ENCODE measurements at places on chromosomes 3 and 15.

DNA sequence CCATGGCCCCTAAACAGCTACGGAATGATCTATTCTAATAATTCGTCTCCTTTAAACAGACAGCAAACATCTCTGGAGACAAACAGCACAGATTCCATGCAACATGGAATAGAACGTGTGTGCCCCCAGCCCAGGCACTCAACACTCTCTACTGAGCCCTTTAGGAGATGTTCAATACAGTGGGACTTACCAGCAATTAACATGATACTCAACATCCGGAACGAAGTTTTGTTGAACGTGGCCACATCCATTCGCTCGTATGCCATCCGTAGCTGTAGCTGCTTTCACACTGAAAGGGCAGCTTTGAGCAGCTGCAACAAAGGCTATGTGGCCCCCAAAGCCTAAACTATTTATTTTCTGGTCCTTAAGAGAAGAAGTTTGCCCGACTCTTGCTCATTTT is 3.5 kb downstream of the ADAMTS17 start:
- DNase-seq = no peak

DNA sequence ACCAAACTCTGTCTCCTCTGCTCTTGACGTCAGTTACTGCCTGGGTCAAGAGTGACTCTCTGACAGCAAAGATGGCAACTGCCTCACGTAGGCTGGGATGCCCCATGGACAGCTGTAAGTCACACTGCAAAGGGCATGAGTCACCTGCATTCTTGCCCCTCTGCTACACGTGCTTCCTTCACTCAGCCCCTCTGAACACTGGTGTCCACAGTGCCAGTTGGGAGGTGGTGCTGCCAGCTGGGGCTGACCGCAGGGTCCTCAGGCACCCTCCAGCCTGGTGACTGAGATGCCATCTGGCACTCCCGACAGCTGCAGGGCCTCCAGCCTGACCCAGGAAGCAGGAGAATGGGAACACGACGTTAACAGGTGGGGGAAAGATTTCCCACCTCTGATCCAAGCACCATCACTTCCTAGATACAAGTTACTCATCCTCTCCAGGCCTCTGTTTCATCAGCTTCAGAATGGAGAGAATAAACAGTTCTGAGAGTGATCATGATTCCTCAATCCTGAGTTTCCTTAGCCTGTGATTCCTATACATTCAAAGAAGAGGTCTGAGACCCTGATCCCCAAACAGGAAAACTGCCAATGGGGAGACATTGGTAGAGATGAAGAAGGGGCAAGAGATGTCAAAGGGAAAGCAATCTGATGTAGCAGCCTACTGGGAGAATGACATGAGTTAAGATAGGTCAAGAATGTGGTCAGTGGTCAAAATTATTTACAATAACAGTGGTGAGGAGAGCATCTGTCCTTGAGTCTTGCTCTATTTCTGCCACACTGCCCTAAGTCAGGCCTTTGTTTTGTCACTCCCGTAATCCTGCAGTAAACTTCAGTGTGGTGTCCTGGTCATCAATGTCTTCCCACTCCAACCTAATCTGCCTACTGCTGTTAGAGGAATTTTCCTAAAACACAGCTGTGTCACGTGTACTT is 86.1 kb upstream of the BCL6 start:
- no peak for DNase-seq

GRCh38 chr3:13866041-13866965 is 13.6 kb downstream of the WNT7A start:
- DNase-seq = no peak

DNA sequence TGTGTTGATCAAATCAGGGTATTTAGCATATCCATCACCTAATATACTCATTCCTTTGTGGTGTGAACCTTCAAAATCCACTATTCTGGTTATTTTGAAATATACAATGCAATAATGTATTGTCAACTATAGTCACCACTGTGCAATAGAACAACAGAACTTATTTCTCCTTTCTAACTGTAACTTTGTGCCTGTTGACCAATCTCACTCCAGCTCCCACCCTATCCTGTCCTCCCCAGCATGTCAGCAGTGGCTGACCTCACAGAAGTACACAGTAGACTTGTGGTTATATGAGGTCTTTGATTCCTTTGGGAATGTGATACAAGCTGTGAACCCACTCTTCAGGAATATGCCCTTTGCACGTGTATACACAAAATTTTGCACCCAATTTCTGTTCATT is 64.2 kb downstream of the ECT2 start:
- no peak for DNase-seq

GRCh38 chr3:169744366-169745054 is 20.4 kb downstream of the TERC start:
- no peak for DNase-seq

DNA sequence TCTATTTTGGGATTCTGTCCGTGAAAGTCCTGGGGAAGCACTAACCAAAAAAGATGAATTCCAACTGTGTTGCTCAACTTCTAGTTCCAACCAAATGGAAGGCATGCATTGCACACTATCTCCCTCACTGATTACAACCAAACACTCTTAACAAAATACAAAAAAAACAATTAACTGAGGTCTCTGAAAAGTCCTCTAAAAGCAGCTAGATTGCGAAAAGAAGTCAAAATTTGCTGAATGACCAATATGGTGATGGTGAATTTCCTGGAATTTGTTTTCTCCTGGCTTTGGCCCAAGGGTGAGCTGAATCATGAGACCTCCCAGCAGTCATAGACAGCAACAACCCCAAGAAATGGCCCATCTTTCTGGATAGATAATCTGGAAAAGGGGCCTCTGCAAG is 28.3 kb downstream of the CYP19A1 start:
- no peak for DNase-seq

- DNase-seq = no peak
Measured at GRCh38 chr15:92822216-92823144, 77.6 kb upstream of the CHD2 start.

DNA sequence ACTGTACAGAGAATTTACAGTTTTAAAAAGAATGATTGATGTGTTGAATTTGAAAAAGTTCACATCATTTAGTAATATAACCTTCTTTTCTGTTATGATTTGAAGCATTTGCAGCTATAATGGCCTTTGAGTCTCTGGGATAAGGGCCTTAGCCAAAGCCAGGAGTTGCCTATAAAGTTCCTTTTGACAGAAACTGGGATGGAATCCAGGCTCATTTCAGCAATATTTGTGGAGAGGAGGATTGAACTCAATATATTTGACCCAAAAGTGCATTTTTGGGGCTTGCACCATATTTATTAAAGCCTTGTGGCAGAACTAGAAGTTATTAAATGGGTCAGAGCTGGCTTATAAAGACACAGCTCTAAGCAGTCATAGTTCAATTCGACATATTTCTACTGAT is 348.7 kb upstream of the EPHA3 start:
- DNase-seq = no peak

GRCh38 chr15:62549345-62549970 is 384.4 kb upstream of the C2CD4B start:
- DNase-seq = peak; percentile 48

DNA sequence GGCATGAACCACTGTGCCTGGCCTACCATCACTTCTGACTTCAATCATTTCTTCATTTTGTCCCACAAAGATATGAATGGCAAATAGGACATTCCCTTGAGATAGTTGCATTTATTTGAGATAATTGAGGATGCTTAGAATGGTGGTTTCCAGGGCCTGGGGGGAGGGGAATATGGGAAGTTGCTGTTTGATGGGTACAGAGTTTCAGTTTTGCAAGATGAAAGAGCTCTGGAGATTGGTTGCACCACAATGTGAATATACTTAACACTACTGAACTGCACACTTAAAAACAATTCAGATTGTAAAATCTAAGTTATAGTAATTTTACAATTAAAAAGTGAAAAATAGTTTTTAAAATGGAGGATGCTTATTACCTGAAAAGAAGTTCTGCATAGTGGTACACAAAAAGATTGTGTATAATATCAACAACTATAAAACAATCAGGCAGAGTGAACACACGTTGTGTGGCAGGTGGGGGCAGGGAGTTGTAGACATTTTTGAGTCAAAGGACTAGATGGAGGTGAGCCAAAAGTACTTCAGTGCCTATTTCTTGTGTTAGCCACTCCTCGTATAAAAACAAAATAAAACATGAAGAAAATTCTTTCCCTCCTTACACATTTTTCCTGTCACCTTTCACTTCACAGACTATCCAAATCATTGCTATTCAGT is 18.5 kb upstream of the RIOX2 start:
- DNase-seq = no peak

DNA sequence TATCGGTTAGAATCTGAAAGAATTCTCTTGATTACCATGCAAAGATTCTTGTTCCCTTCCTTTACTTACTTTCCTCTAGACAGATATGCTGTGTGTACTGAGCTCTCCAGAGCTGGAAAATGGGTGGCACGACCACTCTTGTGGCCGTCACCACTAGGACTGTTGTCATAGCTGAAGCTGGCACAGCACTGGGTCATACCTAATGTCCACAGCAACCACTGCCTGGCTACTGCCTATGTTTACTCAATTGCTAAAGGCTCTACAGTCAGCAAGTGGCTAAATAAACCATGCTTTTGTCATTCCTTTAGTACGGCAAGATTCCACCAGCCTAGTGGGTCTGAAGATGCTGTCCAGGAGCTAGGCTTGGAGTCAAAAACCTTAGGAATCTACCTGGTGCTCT is 1643.0 kb downstream of the OTOL1 start:
- no peak for DNase-seq

DNA sequence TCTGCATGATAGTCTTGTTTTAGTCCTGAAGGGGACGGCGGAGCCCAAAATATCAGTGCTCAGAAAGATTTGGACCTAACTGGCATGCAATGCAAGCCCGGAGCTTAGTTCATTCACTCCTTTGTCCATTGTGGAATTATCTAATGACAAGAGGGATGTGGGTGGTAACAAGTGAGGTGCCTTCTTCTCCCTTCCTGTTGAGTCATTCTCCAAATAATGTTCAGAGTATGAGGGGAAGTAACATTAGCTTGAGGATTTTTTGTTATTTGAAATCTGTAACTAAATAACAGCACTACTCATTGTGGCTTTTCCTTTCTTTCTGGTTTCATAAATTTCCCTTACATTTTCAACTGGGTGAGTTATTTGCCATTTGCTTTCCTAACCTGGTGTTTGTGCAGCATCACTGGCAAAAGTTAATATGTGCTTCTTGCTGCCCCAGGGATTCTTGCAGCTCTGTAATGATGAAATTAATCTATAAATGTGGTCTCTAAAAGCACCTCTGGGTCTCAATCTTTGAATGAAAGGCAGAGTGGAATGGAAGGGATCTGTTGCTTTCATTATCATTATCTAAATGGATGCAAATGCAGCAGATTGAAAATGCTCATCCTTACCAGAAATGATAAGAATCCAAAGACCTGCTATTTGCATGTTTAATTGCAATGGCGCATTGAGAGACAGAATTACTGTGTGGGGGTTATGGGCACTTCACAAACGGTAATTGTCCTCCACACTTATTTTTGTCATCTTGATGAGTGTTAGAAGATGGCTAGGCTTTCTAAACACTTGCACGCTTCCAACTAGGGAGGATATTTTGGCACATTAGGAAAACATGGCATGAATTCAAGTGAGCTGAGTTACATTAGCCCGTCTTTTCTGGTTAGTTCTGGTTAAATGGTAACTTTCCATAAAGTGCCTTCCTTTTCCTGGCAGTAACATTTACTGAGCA is 89.9 kb upstream of the MITF start:
- peak; percentile 34 for DNase-seq

DNA sequence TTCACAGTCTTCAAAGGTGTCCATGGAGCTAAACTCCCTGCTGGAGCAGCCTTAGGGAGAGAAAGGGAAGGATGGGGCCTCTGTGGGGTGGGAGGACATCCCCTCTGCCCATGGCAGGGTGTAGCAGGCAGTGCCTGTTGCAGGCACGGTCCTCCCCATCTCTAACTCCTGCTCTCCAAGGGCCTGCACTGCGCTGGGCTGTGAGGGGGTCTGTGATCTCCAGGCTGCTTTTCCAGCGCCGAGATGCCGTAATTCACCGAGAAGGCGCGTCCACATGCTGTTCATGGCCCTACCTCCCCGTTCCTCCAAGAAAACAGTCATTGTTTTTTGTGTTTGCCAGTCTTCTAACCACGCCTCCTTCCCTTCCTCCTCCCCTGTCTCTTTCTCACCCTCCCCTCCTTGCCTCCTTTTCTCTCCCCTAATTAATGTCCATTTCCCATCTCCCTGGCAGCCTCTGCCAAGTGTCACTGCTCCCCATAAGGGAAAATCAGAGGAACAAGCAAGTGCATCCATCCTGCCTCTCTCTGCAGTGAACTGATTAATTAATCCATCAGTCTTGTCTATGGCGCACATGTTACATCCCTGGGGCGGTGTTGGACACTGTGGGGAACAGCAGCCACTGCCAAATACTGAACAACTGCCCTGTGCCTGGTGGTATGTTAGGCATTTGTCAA is 17.7 kb upstream of the LAMP3 start:
- DNase-seq = no peak

- DNase-seq = no peak
Measured at GRCh38 chr3:141914311-141914710, 37.9 kb downstream of the ATP1B3 start.

DNA sequence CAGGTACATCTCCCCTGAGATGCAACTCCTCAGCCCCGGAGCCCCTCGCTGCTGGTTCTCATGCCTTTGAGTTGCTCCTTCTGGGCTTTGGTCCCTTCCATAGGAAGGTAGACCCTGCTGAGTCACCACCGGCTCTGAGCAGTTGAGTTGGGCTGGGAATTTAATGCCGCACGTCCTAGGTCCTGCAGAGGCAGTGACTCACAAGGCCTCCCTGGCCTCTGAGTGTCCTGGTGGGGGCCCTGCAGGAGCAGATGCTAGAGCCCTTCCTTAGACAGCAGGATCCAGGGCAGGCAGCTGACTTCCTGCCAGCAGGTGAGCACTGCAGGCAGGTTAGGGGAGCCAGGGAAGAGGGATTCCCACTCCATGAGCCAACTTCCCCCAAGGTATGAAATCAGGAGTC is 5.5 kb upstream of the NTRK3 start:
- DNase-seq = no peak

GRCh38 chr3:62676689-62677271 is 198.4 kb downstream of the CADPS start:
- DNase-seq = no peak

GRCh38 chr15:73985101-73985873 is 6.8 kb downstream of the STOML1 start:
- no peak for DNase-seq

- no peak for DNase-seq
Measured at GRCh38 chr3:31559872-31560534, 27.3 kb downstream of the STT3B start.

- no peak for DNase-seq
Measured at GRCh38 chr15:90585863-90586262, 56.1 kb downstream of the CRTC3 start.

GRCh38 chr3:157423337-157423736 is 13.3 kb upstream of the PTX3 start:
- DNase-seq = no peak

GRCh38 chr3:27253391-27253790 is 115.8 kb downstream of the NEK10 start:
- no peak for DNase-seq

GRCh38 chr3:155368786-155369185 is 75.3 kb upstream of the STRIT1 start:
- DNase-seq = no peak

Data from RWPE1 (cell line).